ENCODE measurements at places on chromosomes 16 and 17. TPM values are rescaled to one million over a fixed set of nuclear protein-coding genes. Genes with fewer than 3 reads are reported as not detected.

DNA sequence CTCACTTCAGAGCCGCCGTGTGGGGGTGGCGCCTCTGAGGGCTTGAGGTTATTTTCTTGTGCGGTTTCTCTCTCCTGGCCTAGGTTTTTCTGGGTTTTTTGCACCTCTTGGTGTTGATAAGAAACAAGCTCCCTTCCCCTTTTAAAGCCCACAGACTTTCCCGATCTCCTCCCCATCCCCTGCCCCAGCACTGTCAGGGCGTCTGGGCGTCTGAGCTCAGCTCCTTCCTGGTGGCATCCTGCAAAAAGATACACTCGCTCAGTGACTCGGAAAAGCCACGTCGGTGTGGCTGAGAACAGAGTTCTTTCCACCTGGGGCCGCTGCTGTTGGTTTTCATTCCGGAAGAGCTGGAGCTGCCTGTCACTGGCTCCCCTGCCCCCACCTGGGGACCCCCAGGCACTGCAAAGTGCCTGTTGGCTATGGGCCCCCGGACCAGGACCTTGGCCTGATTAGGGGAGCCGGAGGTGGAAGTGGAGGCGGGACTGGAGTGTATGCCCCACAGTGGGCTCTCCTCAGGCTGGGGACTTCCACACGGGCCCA, 14.5 kb downstream of the BAIAP2 start:
- DNase-seq, result peak; percentile 51

DNA sequence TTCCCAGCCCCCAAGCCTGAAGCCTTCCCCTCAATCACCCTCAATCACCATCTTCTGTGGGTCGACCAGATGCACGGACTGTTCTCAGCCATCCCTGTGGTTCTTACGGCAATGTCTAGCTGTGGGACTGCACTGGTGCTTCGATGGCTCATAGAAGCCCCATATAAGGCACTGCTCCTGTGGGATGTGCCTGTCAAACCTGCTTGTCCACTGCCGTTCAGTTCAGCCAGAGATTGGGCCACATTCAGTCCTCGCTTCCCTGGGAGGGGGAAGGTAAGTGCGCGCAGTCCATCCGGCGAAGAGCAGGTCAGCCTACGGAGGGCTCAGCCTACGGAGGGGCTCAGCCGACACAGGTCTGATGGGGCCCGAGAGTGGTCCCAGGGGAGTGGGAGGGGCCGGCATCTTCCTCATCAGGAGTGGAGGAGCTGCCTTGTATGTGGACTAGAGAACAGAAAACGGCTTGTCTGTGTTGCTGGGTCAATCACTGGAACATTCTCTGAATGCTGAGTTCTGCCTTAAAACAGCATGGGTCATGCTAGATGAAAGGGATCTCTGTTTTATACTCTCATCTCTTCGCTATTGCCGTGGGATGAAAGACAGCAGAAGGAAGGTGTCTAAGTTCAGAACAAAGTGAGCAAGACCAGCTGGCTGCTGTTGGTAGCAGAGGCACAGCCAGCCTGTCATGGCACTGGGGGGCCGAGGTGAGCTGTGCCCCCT, at the start of gene CARD14:
CARD14 (plus strand) TSS at position 247 of the 717 bp plus-strand sequence. CDS start 11,409 bp downstream, outside the sequence.
- no peak for DNase-seq

The CCR7 gene
- total RNA-seq, result 171 TPM

The MAFG gene
- total RNA-seq, result 16.5 TPM

- DNase-seq, result no peak
These were observed 41.2 kb downstream of the TTC19 start for GRCh38 chr17:16040710-16041251.

- DNase-seq, result no peak
These were observed 20.1 kb downstream of the HSD17B2 start for GRCh38 chr16:82055117-82055516.

GRCh38 chr17:46854948-46855347, 3.6 kb downstream of the WNT9B start:
- no peak for DNase-seq

GRCh38 chr16:28538733-28539596, at the start of gene NUPR1:
NUPR1 (minus strand) TSS chr16:28538974; CDS start chr16:28538907, 67 bp downstream.
- no peak for DNase-seq

The MYLK3 gene
- total RNA-seq, result not detected

GRCh38 chr16:30122604-30123160, 338 bp downstream of the MAPK3 start:
- peak; percentile 37 for DNase-seq

GRCh38 chr17:39244600-39245570, 19.1 kb upstream of the STAC2 start:
- peak; percentile 91 for DNase-seq

- no peak for DNase-seq
These were observed 20.2 kb downstream of the MBTPS1 start for GRCh38 chr16:84096447-84097005.

DNA sequence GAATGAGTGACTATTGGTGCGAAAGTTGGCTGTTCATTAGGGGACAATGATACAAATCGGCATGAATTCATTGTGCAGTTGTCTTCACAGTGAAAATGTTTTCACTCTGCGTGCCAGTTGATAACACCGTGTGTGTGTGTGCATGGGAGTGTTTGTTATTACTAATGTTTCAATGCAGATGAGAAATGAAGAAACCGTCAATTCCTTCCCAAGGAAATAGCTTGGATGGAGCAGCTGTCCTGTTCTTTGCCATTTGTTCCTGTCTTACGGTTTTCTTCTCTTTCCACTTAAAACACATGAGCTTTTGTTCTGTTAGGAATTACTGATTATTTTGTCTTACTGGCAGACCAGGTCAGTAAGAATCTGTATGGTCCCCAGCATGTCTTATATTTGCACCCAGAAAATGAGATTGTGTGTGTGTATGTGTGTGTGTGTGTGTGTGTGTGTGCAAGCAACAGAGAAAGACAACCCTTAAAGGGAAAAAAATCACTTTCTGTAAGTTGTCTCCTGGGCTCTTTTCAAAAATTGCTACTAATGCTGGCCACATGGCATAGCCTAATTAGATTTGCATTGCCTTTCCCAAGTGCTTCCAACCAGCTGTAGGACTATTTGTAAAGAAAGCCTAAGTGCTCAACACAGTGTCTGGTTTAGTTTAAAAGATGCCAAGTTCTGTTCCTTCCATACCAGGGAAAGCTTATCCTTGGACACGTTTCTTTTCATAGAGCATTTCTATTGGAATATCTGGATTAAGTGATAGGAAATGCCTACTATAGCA, 23.8 kb downstream of the SHISA9 start:
- DNase-seq, result no peak

DNA sequence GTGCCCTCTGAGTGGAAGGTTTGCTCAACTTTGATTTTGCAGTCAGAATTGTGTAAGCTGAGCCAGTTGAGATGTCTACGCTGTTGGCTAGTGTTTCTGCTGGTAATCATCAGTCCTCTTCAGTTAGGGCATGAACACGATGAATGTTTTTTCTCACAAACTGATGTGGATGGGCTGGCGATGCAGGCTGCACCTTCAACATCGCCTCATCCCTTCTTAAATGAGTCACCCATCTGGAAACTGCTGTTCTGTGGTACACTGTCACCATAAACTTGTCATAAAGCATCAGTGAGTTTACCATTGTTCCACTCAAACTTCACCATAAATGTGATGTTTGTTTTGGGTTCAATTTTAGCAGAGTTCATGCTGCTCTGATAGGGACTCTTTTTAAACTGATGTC, 8.4 kb downstream of the C16orf95 start:
- DNase-seq, result no peak

- DNase-seq, result no peak
These were observed 21.2 kb downstream of the PEMT start for GRCh38 chr17:17570140-17570797.

GRCh38 chr16:84670063-84670462, 21.8 kb downstream of the KLHL36 start:
- DNase-seq, result no peak

DNA sequence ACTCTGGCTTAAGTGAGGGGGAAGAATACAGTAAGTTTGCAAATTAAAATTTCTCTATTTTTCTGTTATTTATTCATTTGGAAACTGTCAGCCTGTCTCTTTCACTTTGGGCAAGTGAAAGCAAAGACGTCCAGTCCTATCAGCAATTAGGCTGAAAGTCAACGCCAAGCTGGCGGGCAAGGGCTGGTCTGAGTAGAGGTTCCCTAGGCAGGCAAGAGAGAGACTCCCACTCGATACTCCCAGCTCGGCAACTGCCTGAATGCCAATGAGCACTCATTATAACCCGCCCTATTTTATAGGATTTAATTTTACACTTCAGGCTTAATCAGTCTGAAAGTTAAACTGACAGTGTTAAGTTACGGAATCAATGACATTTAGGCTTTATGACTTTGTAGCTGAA, 14.3 kb upstream of the SLC38A8 start:
- no peak for DNase-seq

- DNase-seq, result peak; percentile 75
These were observed at the start of gene ITGB4 for GRCh38 chr17:75720656-75721462. ITGB4 (plus strand) TSS chr17:75721459; CDS start chr17:75724704, 3,245 bp downstream.

DNA sequence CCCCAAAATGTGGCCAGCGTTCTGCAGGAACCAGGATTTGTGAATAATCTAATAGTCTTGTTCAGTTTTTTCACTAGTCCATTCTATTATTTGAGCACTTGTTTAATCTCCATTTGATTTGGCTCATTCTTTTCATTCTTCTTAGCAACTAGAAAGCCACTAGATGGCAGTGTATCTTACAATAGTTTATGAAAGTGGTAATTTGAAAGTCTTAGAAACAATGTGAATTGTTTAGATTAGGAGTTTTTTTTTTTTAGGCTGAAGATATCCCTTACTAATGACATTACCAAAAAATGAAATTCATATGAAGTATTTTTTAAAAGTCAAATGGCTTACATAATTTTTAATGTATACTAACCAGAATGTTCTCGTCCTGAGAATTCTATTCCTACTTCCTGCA, 6.7 kb downstream of the ERI2 start:
- DNase-seq, result no peak

The TP53TG3 gene
- total RNA-seq, result not detected

DNA sequence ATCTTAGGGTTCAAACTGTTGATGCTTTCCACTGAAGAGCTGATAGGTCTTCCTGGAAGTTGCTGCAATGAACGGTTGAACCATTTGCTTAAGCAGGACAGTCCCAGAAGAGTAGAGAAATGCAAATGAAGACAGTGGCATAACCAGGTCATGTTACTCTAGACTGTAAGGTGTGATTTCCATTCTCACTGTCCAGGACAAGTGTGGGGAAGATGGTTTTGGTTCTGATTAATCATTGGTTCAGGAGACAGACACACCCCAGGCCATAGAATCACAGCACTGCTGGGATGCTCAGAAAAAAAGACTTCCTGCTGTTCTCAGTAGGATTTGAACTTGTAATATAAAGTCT, 34.8 kb upstream of the XYLT2 start:
- DNase-seq, result no peak

DNA sequence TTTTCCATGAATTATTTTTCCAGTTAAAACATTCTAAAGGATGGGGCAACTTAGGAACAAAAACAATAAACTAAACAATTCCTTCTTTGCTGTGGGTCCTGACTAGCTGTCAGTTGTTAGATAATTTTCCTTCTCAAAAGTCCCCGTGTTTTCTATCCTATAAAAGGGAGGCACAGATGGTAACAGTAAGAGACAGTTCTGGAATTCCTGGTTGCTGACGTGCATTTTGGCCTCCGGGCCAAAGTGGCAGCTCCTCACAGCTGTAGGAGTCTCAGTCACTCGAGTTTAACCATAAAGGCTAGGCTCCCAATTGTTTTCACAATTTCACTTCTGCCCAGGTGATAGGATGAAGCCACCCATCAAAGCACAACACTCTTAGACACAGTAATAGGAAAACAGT, 77.0 kb upstream of the ZNF423 start:
- no peak for DNase-seq

DNA sequence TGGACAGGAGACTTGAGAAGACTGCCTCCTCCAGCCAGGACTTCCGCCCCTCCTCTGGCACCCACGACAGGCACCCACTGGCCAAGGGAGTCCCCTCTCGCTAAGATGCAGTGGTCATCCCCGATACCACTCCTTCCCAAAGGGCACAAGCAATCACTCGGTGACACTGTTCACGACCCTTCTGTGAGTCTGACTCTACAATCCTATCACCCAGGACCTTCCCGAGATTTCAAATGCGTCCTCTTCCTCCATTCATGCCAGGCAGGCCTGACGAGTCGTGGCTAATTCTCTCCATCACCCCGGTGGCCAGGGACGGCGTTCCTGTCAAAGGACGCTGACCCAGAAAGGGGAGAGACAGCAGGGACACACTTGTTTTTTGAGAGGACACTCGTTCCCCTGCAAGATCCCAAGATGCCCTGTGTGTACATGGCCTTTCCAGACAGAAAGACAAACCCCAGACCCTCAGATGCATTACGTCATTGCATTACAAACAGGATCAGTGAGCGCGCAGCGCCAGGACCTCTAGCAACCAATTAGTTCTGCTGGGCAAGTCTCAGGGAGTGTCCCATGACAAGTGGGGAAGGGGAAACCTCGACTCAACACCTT, 12.2 kb downstream of the FBXO31 start:
- no peak for DNase-seq

- no peak for DNase-seq
These were observed 26.0 kb upstream of the ERN1 start for GRCh38 chr17:64155751-64156544.

- peak; percentile 49 for DNase-seq
These were observed 4.1 kb downstream of the UBALD2 start for GRCh38 chr17:76268991-76269981.

- DNase-seq, result no peak
These were observed 175.5 kb downstream of the RAB11FIP4 start for GRCh38 chr17:31566992-31567373.

The QPRT gene
- 8.6 TPM for total RNA-seq

DNA sequence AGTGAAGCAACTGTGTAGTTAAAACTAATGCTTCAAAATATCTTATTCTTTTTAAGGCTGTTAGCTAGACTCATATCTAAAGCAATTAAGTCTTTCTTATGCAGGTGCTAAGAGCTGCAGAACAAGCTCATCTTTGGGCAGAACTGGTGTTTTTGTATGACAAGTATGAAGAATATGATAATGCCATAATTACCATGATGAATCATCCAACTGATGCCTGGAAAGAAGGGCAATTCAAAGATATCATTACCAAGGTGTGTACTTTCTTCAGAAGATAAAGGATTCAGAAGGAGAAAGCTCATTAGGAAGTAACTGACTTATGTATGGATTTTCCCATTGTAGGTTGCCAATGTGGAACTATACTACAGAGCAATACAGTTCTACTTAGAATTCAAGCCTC, 23.9 kb downstream of the PTRH2 start:
- no peak for DNase-seq

- no peak for DNase-seq
These were observed 34.8 kb upstream of the FBXO47 start for GRCh38 chr17:39001703-39002637.

DNA sequence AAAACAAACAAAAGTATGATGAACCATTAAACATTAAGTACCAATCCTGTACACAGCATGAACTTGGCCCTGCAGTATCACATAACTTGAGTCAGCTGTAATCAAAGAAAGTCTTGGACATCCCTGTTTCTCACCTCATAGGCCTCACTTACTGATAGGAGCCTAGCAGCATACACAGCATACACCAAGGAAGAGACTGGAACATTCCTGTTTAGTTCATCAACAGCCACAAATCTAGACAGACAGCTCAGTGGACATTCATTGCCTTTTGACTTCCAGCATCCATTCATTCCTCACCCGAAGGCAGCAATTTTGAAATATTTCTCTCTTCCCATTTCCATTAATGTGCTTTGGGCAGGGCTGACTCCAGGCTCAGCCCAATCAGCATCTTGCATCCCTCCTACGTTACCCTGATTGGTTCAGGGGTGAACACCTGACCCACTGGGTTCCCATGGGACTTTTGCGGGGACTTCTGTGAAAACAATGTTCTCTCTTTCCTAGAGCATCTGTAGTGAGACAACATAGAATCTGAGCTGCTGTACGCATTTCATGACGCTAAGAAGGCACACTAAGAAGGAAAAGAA, 336.7 kb upstream of the ZFHX3 start:
- DNase-seq, result no peak

- no peak for DNase-seq
These were observed 10.9 kb downstream of the LYRM9 start for GRCh38 chr17:27882162-27882840.

The RFNG gene
- total RNA-seq, result 20.8 TPM
